ENCODE measurements at places on chromosomes 5 and 9. TPM values are rescaled to one million over a fixed set of nuclear protein-coding genes. Genes with fewer than 3 reads are reported as not detected.

DNA sequence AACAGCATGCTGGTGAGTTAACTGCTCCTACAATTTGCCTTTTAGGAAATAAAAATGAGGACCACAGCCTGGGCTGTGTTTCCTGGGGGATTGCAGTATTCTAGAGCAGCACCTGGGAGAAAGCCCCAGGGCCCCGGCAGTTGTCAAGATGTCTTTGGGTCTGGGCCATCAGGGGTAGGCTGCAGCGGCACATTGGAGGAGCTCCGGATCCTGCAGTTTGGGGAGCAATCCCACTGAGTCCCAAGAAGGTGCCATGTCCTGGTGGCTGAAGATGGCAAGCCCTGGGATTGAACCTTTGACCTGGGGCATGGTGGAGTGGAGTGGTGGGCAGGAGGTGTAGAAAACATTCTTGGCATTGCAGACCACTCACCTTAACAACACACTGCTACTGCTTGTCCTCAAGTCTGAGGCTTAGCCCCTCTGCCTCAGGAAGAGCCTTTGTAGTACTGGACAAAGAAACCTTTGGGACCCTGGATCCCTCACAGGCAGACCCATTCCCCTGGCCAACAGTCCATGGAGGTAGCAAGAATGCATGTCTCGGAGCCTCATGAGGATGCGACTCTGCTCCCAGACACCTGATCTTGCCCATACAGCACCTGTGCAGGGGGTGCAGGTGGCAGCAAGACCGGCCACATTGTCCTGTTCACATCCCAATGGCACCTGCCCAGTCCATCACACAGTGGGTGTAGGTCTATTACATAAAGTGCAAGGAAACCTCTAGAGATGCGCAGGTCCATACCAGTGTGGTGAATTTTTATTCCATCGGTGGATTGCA, 159.1 kb upstream of the IRX2 start:
- DNase-seq, result no peak

DNA sequence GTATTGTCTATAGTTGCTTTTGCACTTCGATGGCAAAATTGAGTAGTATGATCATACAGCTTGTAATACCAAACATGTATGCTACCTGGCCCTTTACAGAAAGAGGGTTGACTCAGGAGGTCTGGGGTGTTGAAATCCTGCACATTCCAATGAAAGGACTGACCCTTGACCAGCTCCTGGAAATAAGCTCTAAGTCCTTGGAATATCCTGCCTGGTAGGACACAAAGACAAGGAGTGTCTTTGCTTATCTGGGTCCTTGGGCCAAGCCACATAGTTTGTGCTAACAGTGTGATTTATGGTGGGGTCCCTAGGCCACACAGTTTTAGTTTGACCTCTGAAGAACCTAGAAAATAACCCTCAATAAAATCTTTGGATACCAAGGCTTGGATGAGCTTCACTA, 89.3 kb upstream of the FTMT start:
- no peak for DNase-seq

GRCh38 chr5:114734238-114734637, 372.4 kb downstream of the KCNN2 start:
- DNase-seq, result no peak

DNA sequence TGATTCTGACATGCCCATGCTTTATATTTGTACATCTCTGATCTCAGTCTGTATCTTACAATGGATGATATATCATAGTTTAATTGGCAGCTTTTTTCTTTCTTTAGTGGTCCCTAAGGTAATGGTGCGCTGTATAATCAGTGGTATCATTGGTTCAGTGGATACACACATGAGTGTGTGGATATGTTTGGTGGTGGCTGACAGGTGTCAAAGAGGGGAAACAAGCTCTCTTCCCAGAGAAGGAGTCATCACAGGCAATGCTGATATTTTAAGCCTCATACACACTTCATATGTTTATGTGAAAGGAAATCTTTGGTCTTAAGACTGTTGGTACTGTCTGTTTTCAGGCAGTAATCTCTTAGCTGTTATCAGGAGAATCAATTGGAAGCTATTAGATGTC, 52.1 kb upstream of the KIAA1958 start:
- DNase-seq, result no peak

The MED7 gene
- total RNA-seq, result 17.2 TPM

- DNase-seq, result no peak
Measured at GRCh38 chr9:22356985-22357384, 89.6 kb upstream of the DMRTA1 start.

DNA sequence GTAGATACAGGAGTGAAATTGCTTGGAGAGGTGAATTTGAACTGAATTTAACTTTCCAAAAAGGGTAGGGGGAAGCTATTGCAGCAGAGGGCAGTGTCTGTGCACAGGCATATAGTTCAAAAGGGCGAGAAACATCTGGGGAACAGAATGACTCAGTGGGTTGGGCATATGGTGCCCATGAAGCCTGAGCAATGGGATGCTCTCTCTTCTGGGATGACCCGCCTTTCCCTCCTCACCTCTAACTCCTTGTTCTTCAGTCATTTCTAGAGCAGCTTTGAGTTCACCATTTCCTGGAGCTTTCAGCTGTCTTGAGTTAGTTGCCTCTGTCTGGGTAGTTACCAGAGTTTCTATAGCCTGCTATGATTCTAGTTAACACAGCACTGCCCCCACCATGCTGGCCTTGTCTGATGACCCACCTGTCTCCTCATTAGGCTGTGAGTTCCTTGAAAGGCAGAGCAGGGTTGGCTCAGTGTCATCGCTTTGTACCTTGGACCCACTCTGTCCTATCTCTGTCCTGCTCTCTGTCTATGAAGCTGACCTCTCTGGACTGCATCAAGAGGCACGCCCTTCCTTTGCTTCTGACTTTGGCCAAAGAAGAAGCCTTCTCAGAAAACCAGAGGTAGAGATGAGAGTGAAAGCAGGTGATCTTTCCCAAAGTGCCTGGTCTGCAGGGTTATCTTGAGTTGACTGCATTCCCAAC, 299.6 kb upstream of the KLF4 start:
- DNase-seq, result no peak

DNA sequence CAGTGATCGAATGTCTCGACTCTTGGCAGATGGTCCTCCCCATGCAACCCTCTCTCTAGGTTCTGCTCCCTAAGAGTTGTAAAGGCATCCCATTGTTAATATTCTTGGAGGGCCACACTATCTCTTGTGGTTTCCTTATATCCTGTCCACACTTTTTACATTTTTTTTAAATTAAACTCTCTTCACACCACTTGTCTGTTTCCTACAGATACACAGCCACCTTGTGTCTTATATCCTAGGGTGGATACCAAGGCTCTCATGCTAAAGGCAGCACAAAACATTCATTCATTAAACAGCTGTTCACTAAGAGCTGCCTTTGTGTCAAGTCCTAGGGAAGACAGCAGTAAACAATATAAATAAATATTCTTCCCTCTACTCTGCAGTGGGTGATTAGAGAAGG, 60.5 kb upstream of the SHISAL2B start:
- DNase-seq, result no peak

DNA sequence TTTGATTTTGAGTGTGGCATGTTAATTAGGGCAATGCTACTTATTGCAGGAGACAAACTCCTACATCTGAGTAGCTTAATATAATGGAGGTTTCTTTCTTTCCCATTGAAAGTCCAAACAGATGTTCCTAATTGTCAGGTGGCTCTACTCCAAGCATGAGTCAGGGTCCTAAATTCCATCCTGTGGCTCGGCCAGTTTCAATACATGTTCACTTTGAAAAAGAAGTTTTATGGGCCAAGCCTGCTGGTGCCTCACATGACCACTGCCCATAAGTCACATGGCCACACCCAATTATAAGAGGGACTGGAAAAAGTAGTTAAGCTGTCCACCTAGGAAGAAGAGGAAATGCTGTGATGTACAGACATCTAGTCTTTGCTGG, 170.4 kb downstream of the ARRDC3 start:
- no peak for DNase-seq

The TXNDC8 gene
- not detected for total RNA-seq

DNA sequence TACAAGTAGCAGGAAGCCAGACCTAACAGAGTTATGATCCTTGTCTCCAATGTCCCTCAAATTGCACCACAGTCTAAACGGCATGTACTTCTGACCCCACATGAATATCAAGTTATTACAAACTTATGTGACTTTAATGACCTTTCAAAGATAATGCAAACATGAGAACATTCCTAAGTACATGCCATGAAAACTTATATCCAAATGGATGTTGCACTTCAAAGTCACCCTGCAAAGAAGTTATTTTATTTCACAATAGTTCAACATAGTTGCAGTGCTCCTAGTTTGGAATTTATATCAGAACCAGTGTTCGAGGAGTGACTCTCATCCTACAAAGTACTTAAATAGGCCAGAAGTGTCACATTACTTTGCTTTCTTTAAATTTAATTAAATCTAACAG, 41.2 kb upstream of the ITGA1 start:
- DNase-seq, result no peak

The CA9 gene
- 0.90 TPM for total RNA-seq

- peak; percentile 65 for DNase-seq
Measured at GRCh38 chr9:3181049-3181953, 337.4 kb upstream of the PUM3 start.

The OR13J1 gene
- total RNA-seq, result not detected

- no peak for DNase-seq
Measured at GRCh38 chr5:150860246-150860821, 14.0 kb downstream of the IRGM start.

- no peak for DNase-seq
Measured at GRCh38 chr5:124060413-124061067, 548.6 kb downstream of the CSNK1G3 start.

- DNase-seq, result no peak
Measured at GRCh38 chr5:9483243-9483642, 62.6 kb downstream of the SEMA5A start.

GRCh38 chr5:80990527-80990926, 30.4 kb downstream of the RASGRF2 start:
- DNase-seq, result no peak

The TAF1L gene
- not detected for total RNA-seq

The SPINK1 gene
- total RNA-seq, result not detected

GRCh38 chr9:79977510-79978197, 405.9 kb downstream of the TLE4 start:
- DNase-seq, result no peak

DNA sequence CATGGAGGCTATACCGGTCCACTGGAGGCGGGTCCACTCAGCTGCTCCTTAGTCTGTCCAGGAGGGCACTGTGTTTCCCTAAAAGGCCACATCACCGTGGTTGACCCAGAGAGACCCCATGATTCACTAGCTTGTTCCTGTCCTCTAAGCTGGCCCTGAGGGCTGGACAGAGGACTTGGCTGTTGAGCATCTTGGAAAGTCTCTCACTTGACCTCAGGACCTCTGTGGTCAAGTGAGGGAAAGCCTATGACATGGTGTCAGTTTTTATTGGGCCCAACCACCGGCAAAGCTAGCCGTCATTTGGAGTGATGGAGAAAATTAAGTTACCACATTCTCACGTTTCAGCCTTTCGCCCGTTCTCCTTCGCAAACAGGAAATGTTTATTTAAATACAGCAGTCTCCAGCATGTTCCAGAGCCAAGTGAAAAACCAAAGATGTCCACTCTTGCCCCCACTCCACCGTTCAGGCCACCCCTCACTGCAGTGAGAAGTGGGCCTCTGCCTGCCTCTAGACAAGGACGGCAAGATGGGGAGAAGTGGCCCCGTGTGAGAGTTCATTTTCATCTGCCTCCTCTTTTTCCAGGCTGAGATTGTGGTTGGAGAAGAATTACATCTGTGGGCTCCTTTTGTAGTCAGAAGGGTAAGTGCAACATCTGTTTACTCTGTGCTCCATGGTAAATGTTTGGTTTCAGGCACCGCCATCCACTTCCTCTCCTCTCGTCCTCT, 4.4 kb downstream of the SLIT3 start:
- no peak for DNase-seq

- no peak for DNase-seq
Measured at GRCh38 chr5:129511291-129511690, 51.2 kb downstream of the ADAMTS19 start.

DNA sequence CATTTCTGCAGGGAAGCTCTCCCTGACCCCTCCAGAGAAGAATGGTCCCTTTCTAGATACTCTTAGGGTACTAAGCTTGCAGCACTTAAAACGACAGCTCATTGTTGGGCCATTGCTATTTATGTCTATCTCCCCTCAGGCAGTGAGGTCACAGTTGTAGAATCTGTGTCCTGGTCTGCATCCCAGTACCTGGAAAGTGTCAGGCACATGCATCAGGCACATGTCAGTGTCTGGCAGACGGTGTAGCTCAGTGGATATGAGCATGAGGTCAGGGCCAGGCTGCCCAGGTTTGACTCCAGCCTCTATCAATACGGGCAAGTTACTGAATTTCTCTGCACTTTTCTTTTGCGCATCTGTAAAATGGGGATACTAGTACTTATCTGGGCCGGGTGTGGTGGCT, 22.2 kb upstream of the EEIG1 start:
- no peak for DNase-seq

The SLC2A8 gene
- total RNA-seq, result 4.6 TPM

DNA sequence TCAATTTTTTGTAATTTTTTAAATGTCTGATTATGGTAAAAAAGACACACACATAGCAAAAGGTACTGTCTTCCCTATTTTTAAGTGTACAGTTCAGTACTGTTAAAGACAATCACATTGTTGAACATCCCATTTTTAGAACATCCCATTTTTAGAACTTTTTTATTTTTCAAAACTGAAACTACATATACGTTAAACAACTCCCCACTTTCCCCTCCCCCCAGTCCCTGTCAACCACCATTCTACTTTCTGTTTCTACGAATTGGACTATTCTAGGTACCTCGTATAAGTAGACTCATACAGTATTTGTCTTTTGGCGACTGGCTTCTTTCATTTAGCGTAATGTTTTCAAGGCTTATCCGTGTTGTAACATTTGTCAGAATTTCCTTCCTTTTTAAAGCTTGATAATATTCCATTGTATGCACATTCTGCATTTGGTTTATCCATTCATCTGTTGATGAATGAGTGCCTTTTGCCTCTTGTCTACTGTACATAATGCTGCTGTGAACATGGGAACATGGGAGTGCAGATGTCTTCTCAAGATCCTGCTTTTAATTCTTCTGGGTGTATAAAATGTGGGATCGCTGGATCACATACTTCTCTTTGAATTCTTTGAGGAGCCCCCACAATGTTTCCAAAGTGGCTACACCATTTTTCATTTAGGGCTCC, 154.0 kb downstream of the PIK3R1 start:
- peak; percentile 69 for DNase-seq

- no peak for DNase-seq
Measured at GRCh38 chr9:37026931-37027581, 7.0 kb downstream of the PAX5 start.

The SLCO4C1 gene
- total RNA-seq, result 0.31 TPM

GRCh38 chr5:79062436-79062835, 7.0 kb downstream of the DMGDH start:
- no peak for DNase-seq

DNA sequence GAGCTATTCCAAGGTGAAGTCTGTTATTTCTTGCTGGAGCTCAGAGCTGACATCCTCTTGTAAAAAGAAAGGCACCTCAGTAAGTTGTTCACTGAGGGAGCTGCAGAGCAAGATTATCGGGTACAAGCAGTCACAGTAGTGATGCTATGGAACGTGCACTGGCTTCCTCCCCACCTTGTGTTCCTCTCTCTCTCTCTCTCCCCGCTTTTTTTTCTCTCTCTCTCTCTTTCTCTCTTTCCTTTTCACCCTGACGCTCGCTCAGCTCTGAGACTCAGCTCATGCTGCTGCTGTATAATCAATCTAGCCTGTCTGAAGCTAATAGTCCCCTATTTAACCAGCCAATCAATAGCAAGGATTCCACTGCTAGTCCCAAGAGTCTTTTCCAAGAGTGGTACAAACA, 587.6 kb upstream of the CDH18 start:
- no peak for DNase-seq

The TLX3 gene
- not detected for total RNA-seq

The SLC35D2 gene
- total RNA-seq, result 8.5 TPM

- no peak for DNase-seq
Measured at GRCh38 chr9:18906656-18907395, 126.2 kb downstream of the SAXO1 start.

Measured in activated CD4-positive, alpha-beta memory T cell treated with anti-CD3 and anti-CD28 coated beads for 36 hours (primary cell).